NCI-H748 treated with DMSO at 0.1 percent for 48 hours (cell line): ENCODE measurements at places on chromosomes 2 and 18.

- DNase-seq = no peak
Measured at GRCh38 chr18:58190842-58191530, 147.0 kb downstream of the NEDD4L start.

GRCh38 chr2:48448274-48449061, 81.5 kb upstream of the STON1 start:
- DNase-seq = no peak

DNA sequence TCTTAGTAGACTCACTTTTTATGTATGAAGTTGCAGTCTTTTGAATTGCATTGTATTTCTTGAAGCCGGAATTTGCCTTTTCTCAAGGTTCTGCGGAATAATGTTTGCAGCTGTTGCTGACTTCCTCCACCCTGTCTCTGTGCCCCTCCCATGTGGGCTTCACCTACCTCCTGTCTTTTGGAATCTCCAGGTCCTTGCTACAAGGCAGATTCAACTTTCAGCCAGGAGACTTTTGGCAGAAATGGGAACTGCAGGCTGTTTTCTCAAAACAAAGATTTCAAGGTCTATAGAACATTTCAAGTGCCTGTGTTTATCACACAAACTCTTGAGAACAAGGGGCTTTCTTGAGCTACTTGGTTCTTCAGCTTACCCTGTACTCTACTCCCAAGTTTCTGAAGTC, 25.6 kb downstream of the ZNF236 start:
- no peak for DNase-seq

- DNase-seq = no peak
Measured at GRCh38 chr18:76339246-76339620, 155.8 kb downstream of the ZNF516 start.

- peak; percentile 28 for DNase-seq
Measured at GRCh38 chr18:54607213-54608027, 16.4 kb downstream of the DYNAP start.

DNA sequence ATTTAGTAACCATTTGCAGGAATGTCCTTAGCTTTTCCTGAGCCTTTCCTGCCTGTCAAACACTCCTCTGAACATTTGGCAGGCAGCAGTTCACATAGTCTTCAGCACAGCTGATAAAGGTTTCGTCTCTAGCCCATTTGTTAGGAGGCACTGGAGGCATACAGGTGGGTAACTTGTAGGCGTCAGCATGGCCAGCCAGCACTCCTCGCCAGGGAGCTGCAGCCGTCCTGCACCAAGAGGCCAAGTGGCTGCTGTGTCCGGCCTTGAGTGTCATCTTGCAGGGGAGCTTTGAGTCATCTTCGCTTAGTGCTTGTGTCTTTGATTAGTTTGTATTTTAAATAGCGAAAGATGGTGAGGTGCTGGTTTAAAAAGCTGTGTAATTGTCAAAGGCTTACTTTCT, 120.3 kb upstream of the NFATC1 start:
- no peak for DNase-seq

- no peak for DNase-seq
Measured at GRCh38 chr2:146123714-146124113, 1603.8 kb upstream of the ZEB2 start.

- no peak for DNase-seq
Measured at GRCh38 chr2:231518771-231519170, 11.5 kb downstream of the NMUR1 start.

DNA sequence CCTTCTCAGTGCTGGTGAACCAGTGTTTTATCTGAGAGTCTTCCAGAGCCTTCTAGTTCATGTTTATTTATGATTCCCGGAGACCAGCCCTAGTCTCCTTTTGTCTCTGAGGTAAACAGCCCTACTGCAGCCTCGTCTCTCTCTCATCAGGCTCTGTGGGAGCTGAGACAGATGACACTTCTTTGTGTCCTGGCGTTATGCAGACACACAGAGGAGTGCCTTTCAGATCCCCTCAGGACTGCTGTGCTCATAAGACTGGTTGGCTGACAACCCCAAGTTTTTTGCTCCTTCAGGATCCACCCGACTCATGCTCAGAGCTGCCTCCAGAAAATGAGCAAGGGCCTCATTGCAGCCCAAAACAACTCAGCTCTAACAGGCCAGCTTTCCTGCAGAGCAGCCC, 523.8 kb upstream of the SPHKAP start:
- no peak for DNase-seq

- DNase-seq = no peak
Measured at GRCh38 chr2:218423584-218423983, 4.7 kb downstream of the VIL1 start.

DNA sequence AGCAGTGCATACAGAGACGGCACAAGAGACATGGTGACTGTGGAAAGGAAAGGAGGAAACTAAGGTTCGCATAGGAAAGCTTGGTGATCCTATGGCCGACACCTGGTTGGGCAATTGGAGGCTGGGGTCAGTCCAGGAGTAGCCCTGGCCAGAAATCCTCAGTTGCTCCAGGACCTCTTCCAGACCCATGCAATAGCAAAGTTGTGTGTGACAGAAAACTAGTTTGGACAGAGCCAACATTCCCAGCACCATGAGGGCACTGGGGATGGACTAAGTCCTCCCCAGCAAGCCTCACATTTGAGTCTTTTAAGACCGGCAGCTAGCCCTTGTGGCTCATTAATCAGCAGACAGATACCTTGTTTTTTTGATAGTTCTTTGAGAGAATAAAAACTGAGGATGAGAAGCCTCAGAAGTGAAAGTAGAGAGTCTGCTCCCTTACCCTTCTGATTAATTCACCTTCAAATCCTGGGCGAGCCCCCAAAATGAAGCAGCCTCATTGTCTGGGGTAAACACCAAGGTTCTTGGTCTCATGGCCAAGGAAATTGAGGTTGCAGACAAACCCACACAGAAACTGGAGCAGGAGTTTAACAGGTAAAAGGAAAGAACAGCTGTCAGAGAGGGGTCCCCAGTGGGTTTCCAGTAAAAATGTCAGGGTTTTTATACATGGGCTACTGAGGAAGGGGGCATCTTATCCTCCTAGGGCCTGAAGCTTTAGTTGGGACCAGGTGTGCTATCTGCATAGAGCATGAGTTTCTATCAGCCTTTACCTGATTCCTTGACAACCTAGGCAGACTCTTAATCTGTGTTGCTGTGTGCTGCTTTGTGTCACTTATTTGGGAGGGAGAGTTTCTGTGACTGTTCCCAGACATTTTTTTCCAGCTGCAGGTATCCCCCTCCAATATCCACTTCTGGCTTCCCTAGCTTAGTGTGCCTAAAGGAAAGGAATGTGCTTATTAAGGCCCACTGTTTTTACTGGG, 39.1 kb downstream of the STK17B start:
- DNase-seq = no peak
